ENCODE measurements at places on chromosomes 2 and 18.
A peak's percentile ranks its signal among the peaks of the same experiment; 100 is the strongest.

- no peak for DNase-seq
Measured at GRCh38 chr2:892892-893291, 57.8 kb upstream of the SNTG2 start.

DNA sequence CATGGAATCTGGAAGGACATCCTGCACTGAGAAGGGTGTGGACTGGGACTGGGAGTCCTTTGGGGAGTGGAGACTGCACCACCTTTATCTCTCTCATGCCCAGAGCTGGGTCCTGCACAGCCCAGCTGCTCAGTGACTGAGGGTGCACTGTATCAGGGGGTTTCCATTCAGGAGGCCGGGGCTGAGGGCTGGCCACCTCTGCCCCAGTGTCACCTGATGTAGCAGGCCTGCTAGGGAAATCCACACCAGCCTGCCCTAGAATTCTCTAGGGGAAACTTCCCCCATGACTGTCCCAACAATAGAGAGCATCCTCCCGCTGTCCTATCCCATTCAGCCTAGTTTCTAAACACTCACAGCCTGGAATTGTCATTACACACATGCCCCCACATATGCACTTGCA, 116.7 kb downstream of the CTIF start:
- DNase-seq: no peak

DNA sequence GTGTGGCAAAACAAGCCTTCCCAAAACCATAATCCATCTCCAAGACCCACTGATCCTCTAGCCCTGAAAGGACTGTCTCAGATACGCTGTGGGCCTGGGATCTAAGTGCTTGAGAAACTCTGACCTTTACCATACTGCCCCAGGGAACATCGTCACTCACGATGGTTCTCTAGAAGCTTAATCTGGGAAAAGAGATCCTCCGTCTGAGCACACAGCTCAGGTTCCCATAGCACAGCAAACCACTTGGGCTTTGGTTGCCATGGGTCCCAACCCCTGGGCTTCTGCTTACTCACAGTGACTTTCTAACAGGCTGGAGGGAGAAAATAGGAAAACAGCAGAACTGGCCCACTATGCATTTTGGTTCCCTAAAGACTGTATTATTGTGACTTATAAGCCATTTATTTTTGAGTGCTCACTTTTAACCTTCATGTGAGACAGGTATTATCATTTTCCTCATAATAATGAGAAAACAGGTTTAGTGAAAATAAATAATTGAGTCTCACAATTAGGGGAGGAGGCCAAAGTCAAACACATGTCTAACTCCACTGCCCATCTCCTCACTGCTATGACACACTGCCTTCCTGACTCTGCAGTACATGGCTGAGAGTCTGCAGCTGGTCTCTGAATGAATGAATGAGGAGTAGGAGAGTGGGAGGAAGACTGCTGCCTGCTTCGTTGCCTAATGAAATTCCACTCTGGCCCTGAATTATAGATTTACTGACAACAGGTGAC, 46.7 kb downstream of the REEP1 start:
- DNase-seq: peak; percentile 41

GRCh38 chr2:14677039-14677438, 44.5 kb downstream of the LRATD1 start:
- DNase-seq: no peak

GRCh38 chr18:60413944-60414547, 41.5 kb upstream of the MC4R start:
- DNase-seq: no peak

- DNase-seq: no peak
Measured at GRCh38 chr18:40760251-40760650, 1194.8 kb upstream of the PIK3C3 start.

GRCh38 chr18:77254711-77255405, 5.2 kb downstream of the GALR1 start:
- no peak for DNase-seq

GRCh38 chr2:229141424-229142025, 129.6 kb downstream of the PID1 start:
- DNase-seq: no peak

- DNase-seq: peak; percentile 20
Measured at GRCh38 chr2:216341121-216341520, 31.2 kb downstream of the MARCHF4 start.

GRCh38 chr18:58766946-58767345, 95.7 kb downstream of the MALT1 start:
- DNase-seq: no peak

GRCh38 chr2:2899826-2900225, 477.8 kb downstream of the EIPR1 start:
- DNase-seq: no peak

GRCh38 chr2:239671471-239671870, 270.7 kb upstream of the HDAC4 start:
- DNase-seq: no peak

- DNase-seq: no peak
Measured at GRCh38 chr2:136255127-136255526, 137.2 kb upstream of the CXCR4 start.

GRCh38 chr2:44952143-44952805, 10.8 kb downstream of the SIX3 start:
- no peak for DNase-seq

GRCh38 chr18:8797206-8797605, 91.8 kb downstream of the MTCL1 start:
- no peak for DNase-seq

DNA sequence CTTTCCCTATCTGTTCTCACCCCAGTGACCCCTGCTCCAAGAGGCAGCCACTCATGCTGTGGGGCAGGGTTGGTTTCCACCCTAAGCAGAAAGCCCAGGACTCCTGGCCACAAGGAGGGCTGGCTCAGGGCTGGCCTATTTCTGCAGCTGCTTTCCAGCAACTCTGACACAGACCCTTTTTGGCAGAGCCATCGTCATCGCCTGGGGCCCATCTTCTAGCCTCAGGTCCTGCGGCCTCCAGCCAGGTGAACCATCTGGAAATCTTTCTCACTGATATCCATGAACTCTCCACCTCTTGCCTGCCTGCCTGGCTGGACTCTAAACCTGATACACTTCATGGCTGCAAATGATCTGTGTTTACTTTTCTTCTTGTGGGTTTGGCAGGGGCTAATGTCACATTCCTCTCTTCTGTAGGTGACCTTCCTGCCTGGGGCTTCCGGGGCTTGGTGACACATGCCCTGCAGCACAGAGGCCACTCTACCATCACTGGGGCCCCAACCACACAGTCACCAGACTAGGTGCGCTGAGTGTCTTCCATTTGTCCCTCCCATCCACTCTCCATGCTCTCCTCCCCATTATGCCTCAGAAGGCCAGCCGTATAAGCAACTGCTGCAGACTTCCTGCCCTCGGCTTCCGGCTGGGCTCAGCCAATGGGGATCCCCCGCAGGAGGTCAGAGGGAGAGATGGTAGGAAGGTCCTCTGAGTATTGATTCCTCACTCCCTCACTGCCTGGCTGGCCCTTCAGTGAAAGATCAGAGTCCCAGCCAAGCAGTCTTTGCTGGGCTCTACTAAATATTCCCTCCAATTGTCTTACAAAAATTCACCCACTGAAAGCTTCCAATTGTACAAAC, 9.7 kb upstream of the COPS8 start:
- DNase-seq: peak; percentile 47

DNA sequence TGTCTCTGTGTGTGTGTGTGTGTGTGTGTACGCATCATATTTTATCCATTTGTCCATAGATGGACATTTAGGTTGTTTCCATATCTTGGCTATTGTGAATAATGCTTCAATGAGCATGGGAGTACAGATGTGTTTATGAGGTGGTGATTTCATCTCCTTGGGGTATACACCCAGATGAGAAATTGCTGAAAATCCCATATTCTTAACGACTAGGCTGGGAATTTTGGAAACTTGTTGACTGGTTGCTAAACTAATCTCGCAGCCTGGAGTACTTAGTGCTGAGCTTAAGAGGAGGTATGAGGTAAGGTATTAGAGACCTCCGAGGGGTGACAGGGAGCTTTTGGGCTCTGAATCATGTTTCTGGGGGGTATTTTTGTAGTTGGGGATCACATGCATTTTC, 66.0 kb upstream of the SPRED2 start:
- DNase-seq: no peak

DNA sequence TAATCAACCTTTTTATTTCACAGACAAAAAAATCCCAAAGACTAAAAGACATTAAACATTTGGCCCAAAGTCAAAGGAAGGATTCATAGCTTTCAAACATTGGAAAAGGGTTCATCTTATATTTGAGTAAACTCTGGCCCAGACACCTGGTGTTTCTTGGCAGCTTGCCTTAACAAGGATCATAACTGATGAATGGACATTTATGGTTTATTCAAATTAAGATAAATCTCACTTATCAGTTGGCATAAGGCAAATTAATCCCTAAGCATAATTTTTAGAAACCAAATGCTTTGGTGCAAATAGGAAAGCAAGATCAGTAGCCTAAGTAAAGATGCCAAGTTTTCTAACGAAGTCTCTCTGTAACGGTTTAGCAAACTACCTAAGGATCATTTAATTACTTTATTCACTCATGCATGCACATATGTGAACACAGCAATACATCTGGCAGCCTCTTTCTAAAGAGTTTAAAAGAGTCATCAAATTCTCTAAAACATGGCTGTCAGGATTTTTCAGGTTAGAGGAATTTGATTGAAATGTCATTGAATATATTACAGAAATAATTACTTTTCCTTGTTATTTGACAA, 323.4 kb upstream of the RBMS1 start:
- DNase-seq: no peak

DNA sequence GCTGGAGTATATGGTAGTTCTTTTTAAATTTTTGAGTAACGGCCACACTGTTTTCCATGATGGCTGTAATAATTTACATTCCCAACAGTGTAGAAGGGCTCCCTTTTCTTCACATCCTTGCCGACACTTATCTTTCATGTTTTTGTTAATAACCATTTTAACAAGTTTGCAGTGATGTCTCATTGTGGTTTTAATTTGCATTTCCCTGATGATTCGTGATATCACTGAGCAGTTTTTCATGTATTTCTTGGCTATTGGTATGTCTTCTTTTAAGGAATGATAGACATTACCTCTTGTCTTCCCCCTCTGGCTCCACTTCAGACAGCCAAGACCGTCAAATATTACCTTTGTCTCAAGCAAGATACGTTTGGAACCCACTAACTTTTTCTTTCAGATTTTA, 371.1 kb upstream of the NRP2 start:
- no peak for DNase-seq

DNA sequence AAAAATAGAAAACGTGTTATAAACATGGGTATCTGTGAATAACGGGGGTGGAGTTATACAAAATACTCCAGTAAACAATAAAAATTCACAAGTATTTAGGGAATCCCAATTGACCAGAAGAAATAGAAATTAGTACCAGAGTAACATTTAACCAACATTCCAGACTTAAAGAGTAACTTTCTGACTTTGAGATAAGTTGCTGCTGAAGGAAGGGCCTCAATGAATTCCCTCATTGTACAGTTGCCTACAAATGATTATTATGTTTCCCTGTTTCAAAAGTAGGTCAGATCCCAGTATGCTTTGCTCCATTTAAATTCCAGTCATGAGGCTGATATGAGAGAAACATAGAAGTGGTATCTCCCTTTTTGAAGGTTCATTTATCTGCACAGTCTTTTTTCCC, 88.3 kb upstream of the KCNH7 start:
- DNase-seq: no peak

- no peak for DNase-seq
Measured at GRCh38 chr2:204180649-204181048, 244.1 kb downstream of the ICOS start.

GRCh38 chr18:43524260-43524659, 247.0 kb upstream of the SYT4 start:
- no peak for DNase-seq

- DNase-seq: no peak
Measured at GRCh38 chr2:6972067-6972710, 55.0 kb downstream of the RNF144A start.

GRCh38 chr2:119449521-119449920, 17.9 kb downstream of the TMEM37 start:
- peak; percentile 26 for DNase-seq

DNA sequence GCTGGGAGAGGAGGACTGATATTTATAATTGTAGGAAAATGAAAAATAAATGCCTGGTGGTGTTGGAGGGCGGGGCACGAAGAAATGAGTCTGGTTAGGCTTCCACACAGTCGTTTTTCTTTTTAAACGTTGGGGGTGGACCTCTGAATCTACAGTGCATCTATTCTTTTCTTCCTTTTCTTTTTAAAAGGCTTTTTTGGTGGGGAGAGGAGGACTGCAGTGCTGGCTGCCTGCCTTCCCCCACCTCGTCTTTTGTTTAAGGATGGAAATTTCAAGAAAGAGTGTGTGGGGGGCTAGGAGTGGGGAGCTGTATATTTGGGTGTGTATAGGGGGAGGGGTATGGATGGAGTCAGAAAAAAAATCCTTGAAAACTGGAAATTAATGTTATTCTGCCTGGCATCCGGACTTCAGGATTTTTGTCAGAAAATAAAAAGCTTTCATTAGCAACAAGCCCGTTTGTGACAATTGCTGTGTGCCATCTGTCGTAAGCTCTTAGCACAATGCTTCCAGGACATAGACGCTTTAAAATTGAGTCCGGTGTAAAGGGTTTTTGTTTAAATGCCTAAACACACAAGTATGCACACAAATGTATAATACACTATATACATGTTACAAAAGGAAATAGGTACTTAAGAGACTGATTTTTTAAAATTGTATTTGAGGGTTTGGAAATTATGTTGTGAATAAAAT, 1.1 kb downstream of the MAP2 start:
- peak; percentile 50 for DNase-seq

DNA sequence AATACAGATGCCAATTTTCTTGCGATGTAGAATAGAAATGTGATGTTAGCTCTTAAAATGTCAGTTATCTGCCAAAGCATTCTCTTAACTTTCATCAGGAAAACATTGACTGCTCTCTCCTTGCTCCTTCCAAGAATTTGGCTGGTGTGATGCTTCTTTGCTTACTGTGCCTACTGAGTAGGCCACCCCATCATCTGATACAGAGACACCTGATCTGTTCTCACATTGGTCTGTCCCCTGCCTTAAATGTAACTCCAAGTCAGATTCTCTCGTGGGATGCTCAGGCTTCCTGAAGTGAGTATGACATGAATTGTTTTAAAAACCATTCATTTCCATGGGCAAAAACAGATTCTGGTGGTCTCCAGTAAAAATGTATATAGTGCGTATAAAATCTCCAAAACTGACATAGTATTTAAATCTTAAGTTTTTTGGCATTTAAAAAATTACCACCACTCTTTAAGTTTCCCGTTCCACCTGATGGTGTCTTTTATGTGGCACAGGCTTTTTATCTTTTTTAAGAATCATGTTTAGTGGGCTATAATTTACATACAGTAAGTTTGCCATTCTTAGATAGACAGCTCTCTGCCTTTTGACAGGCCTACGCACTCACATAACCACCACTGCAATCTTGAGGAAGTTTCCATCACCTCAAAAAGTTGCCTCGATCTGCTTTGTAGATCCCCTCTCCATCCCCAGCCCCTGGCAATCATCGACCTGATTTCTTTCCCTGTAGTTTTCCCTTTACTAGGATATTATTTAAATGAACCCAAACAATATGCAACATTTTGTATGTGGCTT, 36.6 kb downstream of the UBE2F start:
- DNase-seq: no peak
